ENCODE measurements at places on chromosomes 5 and 9.

- no peak for DNase-seq
Observed at GRCh38 chr9:104984948-104985347, 57.0 kb upstream of the ABCA1 start.

DNA sequence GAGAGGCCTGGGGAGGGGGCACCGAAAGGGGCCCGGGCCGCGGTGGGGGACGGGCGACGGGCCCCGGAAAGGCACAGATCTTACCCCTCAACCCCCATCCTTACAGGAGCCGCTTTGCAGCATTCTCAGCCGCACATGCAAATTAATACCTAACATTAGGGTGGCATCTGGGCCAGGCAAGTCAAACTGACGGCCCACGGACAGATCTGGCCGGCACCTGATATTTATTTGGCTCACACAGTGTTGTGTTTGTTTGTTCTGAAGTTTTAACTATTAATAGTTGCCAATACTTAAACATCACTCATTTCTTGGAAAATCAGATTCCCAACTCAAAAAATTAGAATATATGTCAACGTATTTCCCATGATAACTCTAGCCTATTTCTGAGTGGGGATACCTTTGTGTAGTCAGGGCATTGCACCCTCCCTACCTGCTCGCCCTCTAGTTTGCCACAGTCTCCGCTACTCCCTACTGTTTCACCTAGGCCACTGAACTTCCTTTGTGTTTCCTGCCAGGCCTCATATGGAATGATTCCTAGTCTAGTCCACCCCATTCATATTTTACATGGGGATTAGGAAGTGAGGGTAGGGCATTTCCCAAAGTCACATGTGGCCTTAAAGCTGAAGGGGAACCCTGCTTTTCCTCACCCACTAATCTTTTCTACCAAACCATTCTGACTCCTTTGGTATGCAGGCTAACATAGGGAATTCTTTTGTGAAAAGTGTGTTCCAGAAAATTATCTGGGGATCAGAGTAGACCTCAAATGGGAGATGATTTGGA is 71.9 kb upstream of the LARP1 start:
- no peak for DNase-seq

GRCh38 chr5:61966997-61967396 is 339.0 kb upstream of the KIF2A start:
- no peak for DNase-seq

DNA sequence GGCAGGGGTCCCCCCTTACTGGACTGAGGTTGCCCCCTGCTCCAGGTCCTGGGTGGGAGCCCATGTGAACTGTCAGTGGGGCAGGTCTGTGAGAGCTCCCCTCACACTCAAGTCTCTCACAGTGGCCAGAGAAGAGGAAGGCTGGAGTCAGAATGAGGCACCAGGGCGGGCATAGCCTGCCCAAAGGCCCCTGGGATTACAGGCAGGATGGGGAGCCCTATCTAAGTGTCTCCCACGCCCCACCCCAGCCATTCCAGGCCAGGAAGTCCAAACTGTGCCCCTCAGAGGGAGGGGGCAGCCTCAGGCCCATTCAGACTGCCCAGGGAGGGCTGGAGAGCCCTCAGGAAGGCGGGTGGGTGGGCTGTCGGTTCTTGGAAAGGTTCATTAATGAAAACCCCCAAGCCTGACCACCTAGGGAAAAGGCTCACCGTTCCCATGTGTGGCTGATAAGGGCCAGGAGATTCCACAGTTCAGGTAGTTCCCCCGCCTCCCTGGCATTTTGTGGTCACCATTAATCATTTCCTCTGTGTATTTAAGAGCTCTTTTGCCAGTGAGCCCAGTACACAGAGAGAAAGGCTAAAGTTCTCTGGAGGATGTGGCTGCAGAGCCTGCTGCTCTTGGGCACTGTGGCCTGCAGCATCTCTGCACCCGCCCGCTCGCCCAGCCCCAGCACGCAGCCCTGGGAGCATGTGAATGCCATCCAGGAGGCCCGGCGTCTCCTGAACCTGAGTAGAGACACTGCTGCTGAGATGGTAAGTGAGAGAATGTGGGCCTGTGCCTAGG is at the start of gene CSF2:
Gene CSF2 (plus strand): TSS at position 559 of the 783 bp plus-strand sequence. CDS start 35 bp downstream, at position 594.
- no peak for DNase-seq

GRCh38 chr9:4674783-4675182 is 4.6 kb upstream of the CDC37L1 start:
- no peak for DNase-seq

DNA sequence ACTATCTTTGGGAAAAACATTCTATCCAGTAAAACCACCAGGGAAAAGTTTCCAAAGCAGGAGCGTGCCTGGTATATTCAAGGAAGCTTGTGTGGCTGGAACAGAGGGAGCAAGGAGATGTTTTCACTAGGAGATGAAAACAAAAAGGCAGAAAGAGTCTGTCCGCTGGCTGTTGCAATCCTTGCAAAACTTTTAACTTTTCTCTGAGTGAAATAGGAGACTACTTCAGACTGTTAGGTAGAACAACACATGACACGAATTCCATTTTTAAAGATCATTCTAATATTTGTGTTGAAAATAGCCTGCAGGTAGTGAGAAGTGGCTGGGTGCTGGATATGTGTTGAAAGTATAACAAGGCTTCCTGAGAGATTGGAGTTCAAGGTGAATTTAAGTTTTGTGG is 69.5 kb downstream of the PRR16 start:
- no peak for DNase-seq

DNA sequence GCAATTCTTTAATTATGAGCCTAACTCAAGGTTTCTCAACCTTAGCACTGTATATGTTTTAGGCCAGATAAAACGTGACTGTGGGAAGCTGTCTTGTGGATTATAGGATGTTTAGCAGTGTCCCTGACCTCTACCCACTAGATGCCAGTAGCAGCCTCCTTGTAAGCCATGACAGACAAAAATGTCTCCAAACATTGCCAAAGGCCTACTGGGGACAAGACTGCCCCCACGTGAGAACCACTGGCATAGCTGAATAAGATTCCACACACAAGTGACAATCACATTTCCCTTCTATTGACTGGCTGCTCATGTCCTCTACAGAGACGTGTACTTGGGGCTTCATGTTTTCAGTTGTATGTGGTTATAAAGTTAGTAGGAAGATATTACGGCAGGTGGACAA is 55.4 kb downstream of the GOLM1 start:
- peak; percentile 6 for DNase-seq

- no peak for DNase-seq
Observed at GRCh38 chr9:121604242-121604641, 47.2 kb upstream of the DAB2IP start.

All from NCI-H460 (cell line).